ENCODE measurements at places on chromosomes 7 and 10.

DNA sequence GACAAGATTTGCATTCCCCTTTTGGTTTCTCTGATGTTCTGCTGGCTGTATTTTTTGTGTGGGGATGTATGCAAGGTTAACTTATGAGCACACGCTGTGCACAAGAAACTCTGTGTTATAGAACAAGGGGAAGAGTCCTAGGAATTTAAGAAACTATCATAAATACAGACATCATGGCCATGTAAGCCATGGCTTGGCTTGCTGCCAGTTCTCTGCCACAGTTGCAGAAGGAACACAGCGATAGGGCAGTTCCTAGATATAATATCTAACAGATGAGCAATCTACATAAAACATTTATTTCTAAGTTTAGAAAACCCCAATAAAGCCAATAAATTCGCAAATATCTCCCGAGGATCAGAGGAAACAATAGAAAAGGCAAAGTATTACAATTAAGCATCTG lies 153.3 kb downstream of the LRRTM3 start:
- no peak for DNase-seq

DNA sequence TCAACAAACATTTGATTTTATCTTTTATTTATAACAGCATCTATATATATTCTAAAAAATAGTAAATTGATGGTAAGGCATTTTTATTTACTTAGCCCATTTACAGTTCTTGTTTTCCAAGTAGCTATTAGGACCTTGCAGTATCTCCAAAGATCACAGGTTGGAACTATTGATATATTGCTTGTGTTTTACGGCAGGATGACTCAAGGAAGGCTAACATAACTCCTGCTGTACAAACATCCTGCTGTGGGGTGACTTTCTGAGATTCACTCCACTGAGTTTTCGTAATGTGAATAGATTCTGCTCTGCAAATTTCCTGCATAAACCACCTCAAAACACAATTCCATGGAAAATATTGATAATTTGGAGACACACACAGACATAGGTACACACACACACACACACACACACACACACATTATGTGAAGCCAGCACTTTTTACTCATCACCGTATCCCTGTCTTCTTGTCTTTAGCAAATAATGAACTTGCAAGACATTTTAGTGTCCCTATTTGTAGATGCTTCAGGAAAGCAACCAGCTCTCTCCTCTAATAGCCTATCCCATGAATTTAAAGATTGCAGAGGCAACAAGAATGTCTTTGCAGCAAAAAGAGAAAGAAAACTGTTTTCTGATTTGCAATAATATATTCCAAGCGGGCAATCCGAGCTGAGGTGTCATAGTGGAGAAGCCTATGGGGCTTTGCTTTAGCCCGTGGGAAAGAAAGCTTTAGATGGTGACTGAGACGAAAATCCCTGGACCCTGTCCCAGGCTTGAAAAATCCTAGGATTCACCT lies 722 bp downstream of the AGR2 start:
- DNase-seq: no peak

DNA sequence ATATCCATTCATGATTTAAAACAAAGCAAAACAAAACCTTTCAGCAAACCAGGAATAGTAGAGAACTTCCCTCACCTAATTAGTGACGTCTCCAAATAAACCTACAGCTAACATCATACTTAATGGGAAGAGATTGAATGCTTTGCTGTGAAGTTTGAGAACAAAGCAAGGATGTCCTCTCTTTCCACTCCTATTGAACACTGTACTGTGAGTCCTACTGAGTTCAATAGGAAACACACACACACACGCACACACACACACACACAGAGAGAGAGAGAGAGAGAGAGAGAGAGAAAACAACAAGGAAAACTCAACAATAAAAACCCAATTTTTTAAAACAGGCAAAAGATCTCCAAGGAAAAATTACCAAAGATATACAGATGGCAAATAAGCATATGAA lies 32.3 kb downstream of the PODXL start:
- DNase-seq: no peak

DNA sequence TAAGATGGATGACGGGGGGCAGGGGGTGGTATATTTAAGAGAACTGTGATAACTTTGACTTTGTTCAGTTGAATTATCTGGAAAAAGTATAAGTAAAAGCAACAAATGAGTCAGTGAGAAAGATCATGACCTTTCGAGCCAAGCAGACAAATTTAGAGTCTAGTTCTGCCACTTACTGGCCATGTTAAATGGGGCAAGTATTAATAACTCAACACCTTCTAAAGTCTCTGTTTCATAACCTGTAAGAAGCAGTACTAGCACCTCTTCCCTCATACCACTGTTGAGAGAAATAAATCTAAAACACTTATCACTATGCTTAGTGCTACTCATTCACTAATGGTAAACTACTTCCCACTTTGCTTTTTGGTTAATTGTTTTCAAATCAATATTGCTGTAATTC lies 604.4 kb upstream of the LRRN3 start:
- DNase-seq: no peak

DNA sequence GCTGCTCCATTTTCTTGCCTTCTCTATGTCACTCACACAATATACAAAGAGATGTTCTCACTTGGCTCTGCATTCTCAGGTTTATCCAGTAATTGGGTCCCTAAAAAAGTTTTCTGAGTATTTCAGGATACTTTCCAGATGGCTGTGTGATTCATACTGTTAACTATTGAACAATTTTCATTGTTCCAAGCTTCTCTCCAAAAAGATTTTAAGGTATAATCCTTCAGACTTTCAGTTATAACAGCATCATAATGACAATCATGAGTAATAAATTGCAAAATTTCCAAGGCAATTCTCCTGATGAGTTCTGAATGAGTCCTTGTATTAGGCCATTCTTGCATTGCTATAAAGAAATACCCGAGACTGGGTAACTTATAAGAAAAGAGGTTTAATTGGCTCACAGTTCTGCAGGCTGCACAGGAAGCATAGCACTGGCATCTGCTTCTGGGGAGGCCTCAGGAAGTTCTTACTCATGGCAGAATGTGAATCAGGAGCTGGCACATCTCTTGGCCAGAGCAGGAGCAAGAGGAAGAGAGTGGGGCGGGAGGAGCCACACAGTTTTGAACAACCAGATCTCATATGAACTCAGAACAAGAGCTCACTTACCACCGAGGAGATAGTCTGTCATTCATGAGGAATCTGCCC lies 148.1 kb downstream of the SLC16A9 start:
- no peak for DNase-seq

DNA sequence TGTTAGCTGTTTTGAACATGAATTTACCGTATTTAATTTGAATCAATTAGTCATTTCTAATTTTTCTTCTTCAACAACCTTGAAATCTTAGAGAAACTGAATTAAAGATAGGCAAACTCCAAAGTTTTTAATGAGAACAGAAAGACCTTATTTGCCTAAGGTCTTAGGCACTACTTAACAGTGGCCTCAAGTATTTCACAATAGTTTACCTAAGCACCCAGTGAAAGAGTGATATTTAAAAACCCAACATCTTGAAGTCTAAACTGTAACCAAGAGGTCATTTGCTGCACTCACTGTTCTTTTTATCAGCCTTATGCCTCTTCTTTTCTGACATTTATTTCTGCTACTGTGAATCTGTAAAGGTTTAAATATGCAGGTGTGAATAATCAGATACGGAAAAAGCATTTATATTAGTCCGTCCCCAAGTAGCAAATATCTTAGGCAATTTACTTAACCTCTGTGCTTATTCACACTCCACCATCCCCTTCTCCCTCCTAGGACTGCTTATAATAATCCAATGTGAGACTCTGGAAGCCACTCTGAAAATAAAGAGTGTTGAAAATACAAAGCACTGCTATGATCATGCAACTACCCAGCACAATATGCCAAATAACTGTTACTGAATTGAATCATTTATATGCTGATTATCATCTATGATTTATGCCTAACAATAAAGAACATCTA lies 105.7 kb downstream of the ELAPOR2 start:
- no peak for DNase-seq

DNA sequence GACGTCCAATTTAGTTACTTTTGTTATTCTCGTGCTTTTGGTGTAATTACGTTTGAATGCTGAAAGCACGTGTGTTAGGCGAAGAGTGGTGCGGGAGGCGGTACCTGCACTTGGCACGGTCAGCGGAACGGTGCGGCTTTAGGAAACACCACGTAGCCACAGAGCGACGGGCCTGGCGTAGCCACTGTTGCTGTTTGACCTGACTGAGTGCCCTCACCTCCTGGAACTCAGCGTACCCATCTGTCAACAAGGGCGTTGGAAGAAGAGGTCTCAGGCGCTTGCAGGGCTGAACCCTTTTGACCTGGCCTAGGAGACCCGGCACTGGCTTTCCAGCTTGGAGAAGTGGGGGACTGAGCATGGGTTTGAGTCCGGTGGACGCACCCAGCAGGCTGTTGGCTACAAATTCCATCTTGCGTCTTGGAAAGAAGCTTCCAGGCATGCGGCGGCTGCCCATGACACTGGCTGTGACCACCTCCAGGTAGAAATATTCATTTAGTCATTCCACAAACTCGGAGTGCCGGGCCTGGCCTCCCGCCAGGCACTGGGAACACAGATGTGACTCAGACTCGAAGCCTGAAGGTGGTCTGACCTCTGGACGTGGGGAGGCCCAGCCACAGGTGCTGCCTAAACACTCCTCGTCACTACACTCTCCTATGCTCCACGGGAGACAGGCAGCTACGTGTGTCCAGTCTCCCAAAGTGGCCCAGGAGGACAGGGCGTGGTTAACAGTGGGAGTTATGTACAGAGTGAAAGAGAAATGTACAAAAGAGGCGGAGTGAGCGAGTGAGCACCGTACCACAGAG lies 22.2 kb downstream of the FAM20C start:
- DNase-seq: no peak

- no peak for DNase-seq
Observed at GRCh38 chr10:17963431-17963830, 11.7 kb downstream of the SLC39A12 start.

- DNase-seq: no peak
Observed at GRCh38 chr10:90213346-90213745, 512.0 kb downstream of the KIF20B start.

DNA sequence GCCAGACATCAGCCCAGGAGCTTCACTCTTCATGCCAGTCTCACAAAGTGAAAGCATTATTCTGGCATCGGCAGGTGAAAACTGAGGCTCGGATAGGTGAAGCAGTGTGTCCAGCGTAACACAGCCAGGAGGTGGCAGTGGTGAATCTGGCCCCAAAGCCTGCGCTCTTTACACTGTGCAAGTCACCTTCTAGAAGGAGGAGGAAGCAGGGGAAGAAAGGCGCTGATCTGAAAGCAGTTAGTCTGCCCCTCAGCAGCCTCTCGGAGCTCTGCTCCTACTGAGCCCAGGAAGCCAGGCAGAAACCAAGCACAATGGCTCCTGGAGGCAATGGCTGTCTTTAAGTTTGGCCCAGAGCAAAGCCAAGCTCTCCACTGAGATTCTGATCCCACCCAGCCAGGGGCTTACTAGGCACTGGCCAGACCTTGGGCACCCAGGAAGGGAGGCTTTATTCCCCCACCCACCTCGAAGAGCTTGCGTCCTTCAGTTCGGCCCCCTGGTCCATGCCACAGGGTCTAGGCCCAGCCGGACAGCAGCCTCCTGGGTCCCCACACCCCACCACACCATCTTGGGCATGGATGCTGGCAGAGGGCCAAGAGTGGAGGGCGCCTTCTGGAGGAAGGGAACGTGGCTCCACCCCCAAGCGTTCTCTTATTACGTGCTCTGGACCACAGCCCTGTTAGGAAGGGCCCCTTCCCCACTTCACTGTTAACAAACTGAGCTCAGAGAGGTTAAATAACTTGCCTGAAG lies 104.5 kb downstream of the GRID1 start:
- no peak for DNase-seq

- DNase-seq: no peak
Observed at GRCh38 chr7:132443761-132444520, 132.3 kb downstream of the PLXNA4 start.

DNA sequence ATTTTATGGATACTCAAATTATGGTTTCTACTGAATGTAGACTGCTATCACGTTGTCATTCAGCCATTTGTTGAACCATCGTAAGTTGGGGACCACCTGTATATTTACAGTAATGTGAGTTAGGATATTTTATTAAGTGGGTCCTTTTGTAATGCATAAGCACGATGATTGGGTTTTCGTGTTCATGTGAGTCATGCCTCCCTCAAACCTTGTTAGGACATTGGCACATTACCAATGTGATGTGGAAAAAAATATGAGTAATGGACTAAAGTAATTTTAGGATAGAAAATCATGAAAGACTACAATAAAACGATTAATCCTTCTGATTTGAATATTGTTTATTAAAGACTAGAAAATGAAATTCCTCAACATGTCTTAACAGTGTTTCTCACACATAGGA lies 8.7 kb downstream of the SMC3 start:
- no peak for DNase-seq

DNA sequence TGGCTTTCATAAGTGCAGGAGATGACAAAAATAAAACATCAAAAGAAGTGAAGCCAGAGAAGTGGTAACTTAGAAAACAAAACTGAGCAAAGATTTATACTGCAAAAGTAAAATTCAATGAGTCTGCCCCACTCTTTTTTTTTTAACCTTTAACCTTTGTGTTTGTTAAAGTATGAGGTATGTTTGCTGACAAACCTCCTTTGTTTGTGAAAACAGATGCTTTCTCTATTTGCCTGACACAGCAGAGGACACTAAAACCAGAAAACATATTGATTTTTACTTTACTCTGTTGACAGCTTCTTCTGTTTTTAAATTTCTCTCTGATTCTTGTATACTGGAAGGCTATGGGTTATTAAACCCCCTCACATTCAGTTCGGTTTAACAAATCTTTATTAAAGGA lies 57.6 kb downstream of the SGMS1 start:
- DNase-seq: no peak

DNA sequence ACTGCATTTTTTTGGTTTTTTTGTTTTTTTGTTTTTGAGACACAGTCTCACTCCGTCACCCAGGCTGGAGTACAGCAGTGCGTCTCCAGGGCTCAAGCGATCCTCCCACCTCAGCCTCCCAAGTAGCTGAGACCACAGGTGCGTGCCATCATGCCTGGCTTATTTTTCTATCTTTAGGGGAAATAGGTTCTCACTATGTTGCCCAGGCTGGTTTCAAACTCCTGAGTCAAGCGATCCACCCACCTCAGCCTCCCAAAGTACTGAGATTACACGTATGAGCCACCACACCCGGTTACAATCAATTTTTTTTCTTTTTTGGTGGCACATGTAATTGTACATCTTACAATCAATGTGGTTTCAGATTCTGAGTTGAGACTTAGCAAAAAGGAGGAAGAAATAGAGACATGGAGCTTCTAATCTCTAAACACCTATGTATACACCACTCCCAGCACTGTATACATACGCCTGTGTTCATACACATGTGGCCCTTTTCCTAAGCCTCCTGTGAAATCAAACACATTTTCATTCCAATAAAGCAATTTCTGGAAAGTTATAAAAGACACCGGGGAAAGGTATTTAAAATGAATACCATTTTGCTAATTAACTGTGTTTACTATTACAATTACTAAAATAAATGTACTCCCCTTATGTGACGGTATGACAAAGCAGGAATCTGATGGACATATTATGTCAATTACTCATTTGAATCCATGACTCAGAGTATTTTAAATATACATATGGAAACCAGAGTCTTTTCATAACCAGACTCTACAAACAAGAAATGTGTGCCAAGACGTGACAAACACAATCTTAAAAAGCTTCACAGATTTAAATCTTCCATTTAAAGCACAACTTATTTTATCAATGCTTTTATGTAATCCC lies 40.9 kb downstream of the SMURF1 start:
- DNase-seq: peak; percentile 3

- no peak for DNase-seq
Observed at GRCh38 chr7:114689406-114689805, 232.5 kb upstream of the MDFIC start.

- DNase-seq: no peak
Observed at GRCh38 chr7:130091999-130092398, 21.7 kb downstream of the KLHDC10 start.

- no peak for DNase-seq
Observed at GRCh38 chr7:155928583-155928982, 116.3 kb upstream of the SHH start.

GRCh38 chr7:17690030-17690429 lies 250.3 kb downstream of the SNX13 start:
- DNase-seq: no peak
